Ovary (tissue), 10 donors: ENCODE measurements at places on chromosomes 5 and 9. TPM values are rescaled to one million over a fixed set of nuclear protein-coding genes. Genes with fewer than 3 reads are reported as not detected.

Gene FOXD4L6
- not detected for polyA plus RNA-seq

Gene MCC
- polyA plus RNA-seq = 44.0 TPM

Gene CENPK
- 1.7 TPM for polyA plus RNA-seq

Gene LCP2
- 31.1 TPM for polyA plus RNA-seq

Gene FUT7
- not detected for polyA plus RNA-seq

Gene SLC6A19
- not detected for polyA plus RNA-seq

Gene LOX
- polyA plus RNA-seq = 12.4 TPM

Gene PRUNE2
- polyA plus RNA-seq = 3.3 TPM

Gene FOXD4L5
- polyA plus RNA-seq = not detected

Gene HTR4
- 0.23 TPM for polyA plus RNA-seq

Gene C5orf34
- polyA plus RNA-seq = 2.5 TPM

Gene CYLC2
- not detected for polyA plus RNA-seq

Gene HTR1A
- 0.10 TPM for polyA plus RNA-seq

Gene KCNT1
- polyA plus RNA-seq = 2.0 TPM

Gene WNK2
- polyA plus RNA-seq = 1.0 TPM

Gene OR1Q1
- not detected for polyA plus RNA-seq

Gene SPATA31A1
- not detected for polyA plus RNA-seq

Gene PRDM9
- not detected for polyA plus RNA-seq

Gene RNF183
- polyA plus RNA-seq = not detected

Gene SPINK4
- polyA plus RNA-seq = not detected

Gene PCDHGB3
- 1.1 TPM for polyA plus RNA-seq

Gene FRRS1L
- 17.5 TPM for polyA plus RNA-seq

Gene ARHGEF39
- polyA plus RNA-seq = 0.17 TPM

Gene DIPK1B
- polyA plus RNA-seq = 15.0 TPM

Gene NKD2
- polyA plus RNA-seq = not detected

Gene PRELID1
- 65.0 TPM for polyA plus RNA-seq

Gene PCDHGA8
- polyA plus RNA-seq = 0.41 TPM

Gene SPATA31E1
- not detected for polyA plus RNA-seq

Gene WNT8A
- polyA plus RNA-seq = not detected

Gene KCNV2
- polyA plus RNA-seq = not detected

Gene ASPN
- 4.5 TPM for polyA plus RNA-seq

Gene SYK
- 1.4 TPM for polyA plus RNA-seq

Gene APBA1
- 6.8 TPM for polyA plus RNA-seq

Gene SLC25A2
- 0.10 TPM for polyA plus RNA-seq

Gene SCGB3A2
- polyA plus RNA-seq = 0.36 TPM

Gene PCDHGA7
- polyA plus RNA-seq = 1.3 TPM

Gene PCDHGA1
- 0.29 TPM for polyA plus RNA-seq

Gene BNIP1
- polyA plus RNA-seq = 14.8 TPM

Gene RABGAP1
- polyA plus RNA-seq = 41.1 TPM

Gene TMEM250
- 19.3 TPM for polyA plus RNA-seq

Gene HNRNPAB
- 56.4 TPM for polyA plus RNA-seq

Gene FBLL1
- 0.15 TPM for polyA plus RNA-seq

Gene SPATA31D3
- polyA plus RNA-seq = not detected

Gene ENTPD2
- 0.32 TPM for polyA plus RNA-seq

Gene NUTM2F
- polyA plus RNA-seq = not detected

Gene DDX31
- 10.6 TPM for polyA plus RNA-seq

Gene CLINT1
- 52.6 TPM for polyA plus RNA-seq

Gene SPOCK1
- polyA plus RNA-seq = 28.2 TPM

Gene ECSCR
- 32.8 TPM for polyA plus RNA-seq

Gene IL13
- polyA plus RNA-seq = not detected

Gene KIF4B
- polyA plus RNA-seq = not detected

Gene THBS4
- polyA plus RNA-seq = 9.7 TPM

Gene HARS1
- 68.6 TPM for polyA plus RNA-seq

Gene STPG3
- polyA plus RNA-seq = not detected

Gene SPATA6L
- 1.4 TPM for polyA plus RNA-seq
